Stimulated activated CD8-positive, alpha-beta memory T cell treated with anti-CD3 and anti-CD28 coated beads, Interleukin-4, amount 100 ng/mL, for 24 hours (primary cell): ENCODE measurements at places on chromosomes 12 and 14.

- DNase-seq: no peak
These were observed 60.0 kb downstream of the PPP2R5C start for GRCh38 chr14:101821528-101821927.

DNA sequence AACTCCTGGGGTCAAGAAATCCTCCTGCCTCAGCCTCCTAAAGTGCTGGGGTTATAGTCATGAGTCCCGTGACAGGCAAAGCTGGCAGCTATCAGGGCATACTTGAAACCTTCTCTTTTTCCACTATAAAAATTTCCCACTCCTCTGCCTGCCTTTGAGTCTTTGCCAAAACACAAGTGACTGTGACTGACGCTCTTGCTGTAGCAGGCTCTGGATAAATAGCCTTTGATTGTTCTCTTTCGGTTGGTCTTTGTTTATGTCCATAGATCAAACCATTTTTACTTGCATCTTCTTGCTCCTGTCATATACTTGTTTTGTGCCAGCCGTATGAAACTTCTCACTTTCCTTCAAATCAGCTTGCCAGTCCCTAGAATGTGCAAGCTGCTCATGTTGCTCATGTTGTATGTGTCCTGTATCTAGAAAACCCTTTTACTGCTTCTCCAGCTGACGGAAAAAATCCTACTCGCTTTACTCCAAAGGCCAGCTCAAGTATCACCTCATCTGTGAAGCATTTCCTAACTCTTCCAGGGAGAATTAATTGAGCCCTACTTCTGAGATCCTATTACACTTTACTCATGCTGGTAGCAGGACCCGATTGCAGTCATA is 73.1 kb downstream of the RESF1 start:
- DNase-seq: no peak

- DNase-seq: no peak
These were observed 155.5 kb upstream of the CCND2 start for GRCh38 chr12:4118017-4118510.

- DNase-seq: no peak
These were observed 114.1 kb downstream of the CCDC60 start for GRCh38 chr12:119448611-119449131.

GRCh38 chr12:74890237-74890599 is 319.4 kb downstream of the KCNC2 start:
- DNase-seq: no peak

- DNase-seq: no peak
These were observed 126.2 kb downstream of the RFLNA start for GRCh38 chr12:124420996-124421674.

GRCh38 chr12:88092771-88093170 is 49.1 kb downstream of the CEP290 start:
- DNase-seq: no peak

- no peak for DNase-seq
These were observed 28.6 kb upstream of the AEBP2 start for GRCh38 chr12:19410629-19411185.

- DNase-seq: no peak
These were observed 2.3 kb downstream of the ABCC9 start for GRCh38 chr12:21938879-21939278.

DNA sequence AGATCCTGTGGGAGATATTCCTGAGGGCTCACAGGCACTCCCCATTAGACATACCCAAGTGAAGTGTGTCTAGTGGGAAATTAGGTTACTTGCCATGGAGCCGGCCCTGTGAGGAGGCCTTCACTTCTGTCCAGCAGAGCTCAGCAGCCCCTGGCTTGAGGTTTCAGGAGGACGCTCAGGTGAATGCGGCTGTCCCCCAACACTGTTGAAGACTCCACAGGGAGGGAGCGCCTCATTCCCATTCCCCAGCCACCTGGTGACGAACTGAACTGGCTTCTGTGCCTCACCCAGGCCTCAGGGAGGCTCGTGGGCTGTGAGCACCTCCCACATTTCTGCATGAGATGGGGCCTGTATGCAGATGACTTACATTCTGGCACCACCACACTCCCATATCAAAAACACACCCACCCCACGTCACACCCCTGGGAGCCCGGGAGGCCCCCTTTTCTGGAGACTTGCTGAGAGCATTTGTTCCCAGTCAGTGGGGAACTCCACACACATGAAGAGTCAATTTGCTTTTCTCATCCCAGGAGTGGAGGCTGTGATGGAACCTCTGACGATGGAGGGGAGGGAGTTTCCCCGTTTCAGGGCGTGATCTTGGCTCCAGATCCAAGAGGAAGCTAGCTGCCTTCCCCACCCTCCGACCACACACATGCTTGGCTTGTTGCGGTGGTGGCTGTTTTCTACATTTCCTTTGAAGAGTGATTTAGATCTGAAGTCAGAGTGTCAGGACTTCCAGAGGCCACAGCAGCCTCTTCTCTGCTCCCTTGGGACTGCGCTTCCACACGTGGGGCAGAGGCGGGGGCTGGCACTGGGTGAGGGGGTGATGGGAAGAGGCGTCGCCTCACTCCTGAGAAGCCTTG is 120.7 kb downstream of the ADGRD1 start:
- DNase-seq: no peak

- no peak for DNase-seq
These were observed 52.9 kb upstream of the BCL2L14 start for GRCh38 chr12:12017798-12018197.

DNA sequence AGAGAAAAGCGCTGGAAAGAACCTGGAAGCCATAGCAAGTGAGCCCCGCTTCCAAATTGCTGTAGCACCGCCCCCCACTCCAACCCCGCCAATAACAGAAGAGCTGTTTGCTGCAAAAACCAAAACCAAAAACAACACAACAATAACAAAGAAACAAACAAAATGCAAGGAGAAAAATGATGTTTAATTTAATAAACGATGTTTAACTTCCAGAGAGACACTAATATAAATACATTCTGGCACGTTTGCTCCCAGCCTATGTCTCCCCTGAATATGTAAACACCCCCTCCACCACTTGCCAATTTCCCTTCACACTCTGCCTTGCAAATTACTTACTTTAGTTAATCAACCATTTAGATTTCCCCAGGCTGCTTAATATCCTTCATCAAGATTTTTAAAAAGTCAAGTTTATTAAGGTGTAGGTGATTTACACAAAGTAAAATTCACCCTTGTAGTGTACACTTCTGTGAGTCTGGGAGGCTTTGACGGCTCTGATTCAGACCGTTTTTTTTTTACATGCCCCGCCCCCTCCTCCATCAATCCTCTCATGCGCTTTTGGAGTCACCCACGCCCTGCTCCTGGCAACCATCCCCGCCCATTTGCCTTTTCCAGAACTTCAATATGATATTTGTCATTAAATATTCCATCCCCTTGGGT is 482 bp upstream of the IFI27L2 start:
- no peak for DNase-seq

DNA sequence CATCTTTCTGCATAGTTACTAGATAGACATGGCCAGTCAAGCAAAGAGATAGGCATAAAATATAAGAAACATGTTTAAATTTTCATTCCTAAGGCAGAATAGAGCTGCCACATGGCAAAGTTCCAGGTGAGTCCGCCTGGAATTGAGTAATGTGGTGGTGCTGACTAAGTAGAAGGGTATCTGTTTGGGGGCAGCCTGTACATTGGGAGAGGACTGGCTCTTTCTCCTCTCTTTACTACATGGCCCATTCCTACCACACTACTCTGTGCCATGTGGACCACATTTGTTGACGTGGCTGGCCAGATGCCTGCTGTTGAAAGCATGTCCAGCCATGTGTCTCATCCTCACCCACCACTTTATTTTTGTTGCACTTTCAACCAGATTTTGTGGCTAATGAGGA is 354.0 kb downstream of the ETNK1 start:
- DNase-seq: no peak

- DNase-seq: no peak
These were observed 26.1 kb upstream of the STAC3 start for GRCh38 chr12:57276935-57277563.

DNA sequence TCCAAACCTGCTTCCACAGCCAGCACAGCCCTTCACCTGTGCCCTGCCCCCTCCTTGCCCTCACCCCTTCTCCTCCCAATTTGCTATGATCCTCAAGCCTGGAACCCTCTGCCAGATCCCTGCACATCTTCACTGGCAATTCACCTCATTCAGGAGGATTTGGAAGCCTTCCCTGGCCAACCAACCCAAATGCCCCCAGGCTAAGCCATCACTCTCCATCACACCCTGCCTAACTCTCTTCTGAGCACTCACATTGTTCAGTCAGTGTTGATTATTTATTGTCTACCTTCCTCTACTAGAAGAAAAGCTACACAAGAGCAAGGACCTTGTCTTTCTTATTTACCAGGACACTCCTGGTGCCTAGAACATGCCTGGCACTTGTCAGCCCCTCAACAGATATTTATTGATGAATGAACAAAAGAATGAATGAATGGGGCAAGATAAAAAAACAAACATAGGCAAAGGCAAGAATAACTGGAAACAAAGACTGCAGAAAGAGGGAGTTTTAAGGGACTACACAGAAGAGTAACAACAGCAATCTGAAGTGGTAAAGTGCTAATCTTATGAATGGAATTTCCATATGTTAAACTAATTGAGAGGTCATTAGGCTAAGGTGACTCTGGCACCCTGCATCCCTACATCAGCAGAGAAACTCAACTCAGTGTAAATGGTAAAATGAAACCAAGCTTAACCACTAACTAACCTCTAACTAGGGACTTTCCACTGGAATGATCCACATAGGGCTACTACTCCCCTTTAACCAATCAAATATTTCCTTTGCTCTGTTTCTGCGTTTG is 33.4 kb downstream of the TMTC1 start:
- no peak for DNase-seq

DNA sequence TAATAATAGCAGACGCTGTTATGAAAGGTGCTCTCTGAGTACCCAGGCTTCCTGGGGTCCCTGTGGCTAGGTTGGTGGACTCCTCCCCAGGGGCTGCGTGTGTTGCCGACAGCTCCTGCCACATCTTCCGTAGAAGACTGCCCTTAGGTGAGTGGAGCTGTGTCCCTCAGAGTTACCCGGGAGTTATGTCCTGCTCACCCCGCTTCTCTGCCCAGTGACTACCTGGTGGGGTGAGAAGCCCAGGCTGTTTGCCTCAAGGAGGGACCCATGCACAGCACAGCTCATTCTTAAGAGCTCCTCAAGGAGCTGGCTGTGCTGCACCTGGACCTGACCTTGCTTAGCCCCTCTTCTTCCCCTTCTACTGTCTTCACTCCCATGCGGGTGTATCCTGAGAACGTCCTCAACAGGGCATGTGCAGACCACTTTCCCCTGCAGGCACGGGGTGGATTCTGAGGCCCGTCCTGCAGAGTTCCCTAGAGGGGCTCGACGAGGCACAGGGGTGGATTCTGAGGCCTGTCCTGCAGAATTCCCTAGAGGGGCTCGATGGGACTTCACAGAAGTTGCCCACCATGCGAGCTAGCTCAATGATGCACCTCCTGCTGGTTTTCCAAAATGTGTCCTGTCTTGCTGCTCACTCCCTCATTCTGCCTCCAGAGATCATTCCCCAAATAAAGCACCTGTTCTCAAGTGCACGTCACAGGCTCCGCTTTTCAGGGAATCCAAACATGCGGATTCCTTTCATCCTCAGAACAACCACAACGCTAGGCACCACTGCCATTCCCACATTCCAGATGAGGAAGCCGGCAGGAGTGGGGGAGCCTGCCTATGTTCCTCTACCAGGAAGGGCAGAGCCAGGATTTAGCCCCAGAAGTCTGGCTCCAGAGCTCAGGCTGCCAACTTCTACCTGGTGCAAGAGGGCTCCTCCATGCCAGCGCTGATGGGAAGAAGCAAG is 231.9 kb downstream of the GLT1D1 start:
- no peak for DNase-seq
